ENCODE measurements at places on chromosomes 4 and X.

- DNase-seq: no peak
Observed at GRCh38 chr4:74367656-74368290, 2.8 kb downstream of the EREG start.

DNA sequence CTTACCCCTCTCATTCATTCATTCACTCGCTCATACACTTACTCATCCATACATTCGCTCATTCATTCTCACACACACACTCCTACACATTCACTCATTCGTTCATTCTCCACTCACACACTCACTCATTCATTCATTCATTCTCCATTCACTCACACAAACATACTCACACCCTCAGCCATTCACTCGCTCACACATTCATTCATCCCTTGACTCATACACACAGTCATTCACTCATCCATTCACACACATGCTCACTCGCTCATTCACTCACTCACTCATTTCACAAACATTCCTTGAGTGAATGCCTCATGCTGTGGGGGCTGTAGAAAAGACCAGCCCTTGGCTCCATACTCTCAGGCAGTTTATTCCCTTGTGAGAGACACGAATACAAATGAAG, 151.1 kb upstream of the MAMLD1 start:
- no peak for DNase-seq

GRCh38 chr4:123662827-123663226, 266.2 kb downstream of the SPRY1 start:
- DNase-seq: no peak

DNA sequence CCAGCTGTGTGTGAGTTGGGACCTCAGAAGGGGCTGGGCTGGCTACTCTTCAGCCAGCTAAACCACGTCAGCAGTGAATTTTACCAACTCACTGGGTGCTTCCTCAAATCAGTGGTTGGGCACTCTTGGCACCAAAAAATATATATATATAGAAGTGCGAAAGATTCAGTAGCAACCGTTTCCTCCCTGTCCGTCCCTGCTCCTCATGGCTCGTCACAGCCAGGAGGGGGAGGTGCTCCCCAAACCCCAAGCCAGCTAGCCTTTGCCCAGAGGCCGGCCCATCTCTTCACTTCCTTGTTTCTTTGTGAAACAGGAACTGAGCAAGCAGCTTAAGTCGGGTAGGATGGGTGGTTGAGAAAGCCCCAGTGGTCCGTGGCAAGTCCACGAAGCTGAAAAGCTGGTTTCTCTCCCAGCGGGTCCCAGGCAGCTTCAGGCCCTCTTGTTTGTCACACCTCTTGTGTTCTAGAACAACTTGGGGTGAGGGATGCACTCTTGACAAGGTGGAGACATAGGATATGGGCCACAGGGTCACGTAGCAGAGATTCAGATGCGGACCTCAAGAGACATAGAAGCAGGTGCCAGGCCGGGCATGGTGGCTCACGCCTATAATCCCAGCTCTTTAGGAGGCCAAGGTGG, 6.8 kb upstream of the SASH3 start:
- DNase-seq: no peak

DNA sequence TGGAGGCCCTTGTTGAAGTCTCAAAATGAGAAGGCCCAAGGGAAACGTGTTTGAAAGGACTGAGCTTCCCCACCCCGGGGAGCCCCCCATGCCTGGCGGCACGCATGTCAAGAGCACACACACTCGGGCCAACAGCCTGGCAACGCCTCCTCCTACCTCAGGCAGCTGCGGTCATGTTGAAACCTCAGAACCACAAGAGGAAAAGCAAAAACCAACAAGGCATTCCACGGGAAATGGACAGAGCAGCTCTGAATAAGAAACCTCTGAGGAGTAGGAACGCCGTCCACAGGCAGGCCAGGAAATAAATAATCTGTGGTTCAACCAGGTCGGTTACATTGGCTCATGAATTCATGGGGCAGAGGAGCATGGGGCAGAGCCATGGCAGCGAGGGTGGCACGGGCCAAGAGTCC, 95.7 kb upstream of the AFAP1 start:
- no peak for DNase-seq

GRCh38 chr4:1283711-1284110, 6.0 kb upstream of the MAEA start:
- DNase-seq: no peak

- DNase-seq: no peak
Observed at GRCh38 chr4:79613269-79613935, 205.4 kb upstream of the GK2 start.

GRCh38 chr4:112410364-112410763, 105.6 kb downstream of the NEUROG2 start:
- no peak for DNase-seq

DNA sequence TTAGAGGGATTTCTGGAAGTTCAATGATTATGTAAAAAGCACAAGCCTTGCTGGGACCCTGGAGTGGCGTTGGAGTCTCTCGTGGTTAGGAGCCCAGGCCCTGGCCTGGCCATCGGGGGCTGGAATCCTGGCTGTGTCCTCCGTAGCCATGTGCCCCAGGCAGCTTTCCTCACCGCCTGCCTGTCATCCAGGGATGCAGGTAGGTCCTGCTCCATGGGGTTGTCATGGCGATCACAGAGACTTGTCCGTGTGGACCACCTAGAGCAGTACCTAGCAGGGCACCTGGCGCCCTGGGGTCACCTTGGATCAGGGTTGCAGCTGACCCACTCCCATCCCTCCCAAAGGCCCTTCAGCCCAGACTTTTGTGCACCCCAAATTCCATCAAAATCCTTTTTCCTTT, 30.2 kb upstream of the WFS1 start:
- no peak for DNase-seq

DNA sequence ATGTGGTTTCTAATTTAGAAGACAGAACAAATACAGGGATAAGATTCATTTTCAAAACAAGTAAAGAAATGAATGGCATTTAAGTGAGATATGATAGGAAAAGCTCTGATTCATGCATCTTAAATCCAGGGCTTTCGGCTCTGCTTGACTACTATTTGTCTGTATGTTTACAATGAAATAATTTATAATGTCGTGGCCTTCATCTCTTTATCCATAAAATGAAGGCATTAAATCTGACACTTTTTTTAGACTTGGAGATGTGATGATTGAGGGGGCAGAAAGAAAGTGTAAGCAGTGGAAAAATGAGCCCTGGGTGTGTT, 115.7 kb upstream of the KIT start:
- DNase-seq: no peak

- DNase-seq: no peak
Observed at GRCh38 chr4:20046931-20047677, 204.6 kb upstream of the SLIT2 start.

DNA sequence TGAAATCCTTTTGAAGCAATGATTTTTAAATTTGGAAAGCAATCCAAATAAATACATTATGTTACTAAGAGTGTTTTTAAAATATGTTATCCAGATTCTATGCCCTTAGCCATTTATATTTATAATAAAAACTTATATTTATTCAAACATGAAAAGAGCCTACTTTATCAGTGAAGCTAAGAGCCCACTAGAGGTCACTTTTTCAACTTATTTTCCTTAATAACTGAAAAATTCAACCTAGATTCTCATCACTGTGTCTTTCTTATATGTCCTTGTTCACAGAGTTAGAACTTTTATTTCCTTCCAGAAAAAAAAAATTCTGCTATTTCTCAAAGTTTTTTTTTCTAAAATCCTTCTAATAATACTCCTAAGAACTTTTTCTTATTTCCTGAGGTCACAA, 23.9 kb downstream of the PRDM8 start:
- DNase-seq: no peak

DNA sequence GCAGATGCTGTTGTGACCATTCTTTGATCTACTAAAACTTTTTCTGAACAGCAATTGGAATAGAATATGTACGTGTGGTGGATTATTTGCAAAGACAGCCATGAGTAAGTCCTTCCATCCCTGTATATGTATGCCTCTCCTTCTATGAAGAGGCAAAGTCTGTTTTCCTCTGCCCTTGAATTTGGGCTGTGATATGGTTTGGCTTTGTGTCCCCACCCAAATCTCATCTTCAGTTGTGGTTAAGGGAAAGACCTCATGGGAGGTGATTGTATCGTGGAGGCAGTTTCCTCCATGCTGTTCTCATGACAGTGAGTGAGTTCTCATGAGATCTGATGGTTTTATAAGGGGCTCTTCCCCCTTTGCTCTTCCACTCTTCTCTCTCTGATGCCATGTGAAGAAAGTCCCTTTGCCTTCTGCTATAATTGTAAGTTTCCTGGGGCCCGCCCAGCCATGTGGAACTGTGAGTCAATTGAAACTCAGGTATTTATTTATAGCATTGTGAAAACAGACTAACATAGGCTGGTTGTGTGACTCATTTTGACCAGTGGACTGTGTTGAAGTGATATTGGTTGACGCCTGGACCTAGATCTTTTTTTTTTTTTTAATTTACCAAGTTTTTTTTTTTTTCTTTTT, 108.3 kb upstream of the CAMK2D start:
- DNase-seq: peak; percentile 38

- DNase-seq: no peak
Observed at GRCh38 chrX:31706466-31706865, 634.6 kb upstream of the FTHL17 start.

GRCh38 chr4:152171556-152171955, 364.3 kb downstream of the FBXW7 start:
- no peak for DNase-seq

GRCh38 chrX:20271730-20272129, 5.0 kb upstream of the RPS6KA3 start:
- DNase-seq: no peak

GRCh38 chr4:6147441-6147840, 52.9 kb downstream of the JAKMIP1 start:
- no peak for DNase-seq

- DNase-seq: no peak
Observed at GRCh38 chr4:112284662-112285411, 867 bp downstream of the TIFA start.

DNA sequence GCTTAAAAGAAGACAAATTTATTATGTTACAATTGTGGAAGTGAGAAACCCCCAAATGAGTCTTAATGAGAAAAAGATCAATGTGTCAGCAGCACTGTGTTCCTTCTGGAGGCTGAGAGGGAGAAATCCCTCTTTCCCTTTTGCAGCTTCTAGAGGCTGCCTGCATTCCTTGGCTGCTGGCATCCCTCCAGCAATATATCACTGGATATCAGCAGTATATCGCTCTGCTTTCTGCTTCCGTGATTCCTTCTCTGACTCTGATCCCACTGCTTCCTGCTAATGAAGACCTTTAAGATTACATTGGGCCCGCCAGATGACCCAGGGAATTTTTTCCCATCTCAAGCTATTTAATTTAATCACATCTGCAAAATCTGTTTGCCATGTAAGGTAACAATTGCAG, 1008.0 kb downstream of the RAPGEF2 start:
- DNase-seq: no peak

DNA sequence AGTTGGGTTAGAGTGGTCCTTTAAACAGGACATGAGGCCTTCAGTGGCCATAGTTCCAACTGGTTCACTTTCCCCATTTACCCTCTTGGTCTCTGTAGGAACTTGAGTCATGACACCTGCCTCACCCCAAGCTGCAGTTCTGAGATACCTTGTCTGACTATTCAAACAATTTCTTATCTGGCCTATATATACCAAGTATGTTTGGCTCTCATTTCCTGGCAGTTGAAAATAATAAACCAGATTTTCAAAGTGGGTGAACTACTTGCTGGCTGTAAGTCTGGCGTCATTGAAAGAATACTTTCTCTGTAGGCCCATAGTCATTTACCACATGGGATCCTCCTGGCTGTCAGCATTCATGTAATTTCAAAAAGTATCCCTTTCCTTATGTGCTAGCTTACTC, 228.8 kb downstream of the SHROOM3 start:
- DNase-seq: no peak

GRCh38 chr4:107131295-107131694, 95.2 kb upstream of the DKK2 start:
- DNase-seq: no peak

DNA sequence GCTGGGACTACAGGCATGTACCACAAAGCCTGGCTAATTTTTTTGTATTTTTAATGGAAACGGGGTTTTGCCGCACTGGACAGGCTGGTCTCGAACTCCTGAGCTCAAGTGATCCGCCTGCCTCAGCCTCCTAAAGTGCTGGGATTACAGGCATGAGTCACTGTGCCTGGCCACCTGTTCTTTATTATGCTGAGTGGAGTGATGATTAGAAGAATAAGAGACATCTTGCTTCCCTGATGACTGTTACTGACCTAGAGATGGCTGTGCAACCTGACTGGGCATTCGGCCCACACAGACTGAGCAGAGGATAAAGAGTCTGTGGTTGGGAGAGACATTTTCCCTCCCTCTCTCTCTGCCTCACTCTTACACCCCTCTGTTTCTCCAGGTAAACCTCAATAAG, 56.7 kb downstream of the SPINK2 start:
- DNase-seq: no peak

DNA sequence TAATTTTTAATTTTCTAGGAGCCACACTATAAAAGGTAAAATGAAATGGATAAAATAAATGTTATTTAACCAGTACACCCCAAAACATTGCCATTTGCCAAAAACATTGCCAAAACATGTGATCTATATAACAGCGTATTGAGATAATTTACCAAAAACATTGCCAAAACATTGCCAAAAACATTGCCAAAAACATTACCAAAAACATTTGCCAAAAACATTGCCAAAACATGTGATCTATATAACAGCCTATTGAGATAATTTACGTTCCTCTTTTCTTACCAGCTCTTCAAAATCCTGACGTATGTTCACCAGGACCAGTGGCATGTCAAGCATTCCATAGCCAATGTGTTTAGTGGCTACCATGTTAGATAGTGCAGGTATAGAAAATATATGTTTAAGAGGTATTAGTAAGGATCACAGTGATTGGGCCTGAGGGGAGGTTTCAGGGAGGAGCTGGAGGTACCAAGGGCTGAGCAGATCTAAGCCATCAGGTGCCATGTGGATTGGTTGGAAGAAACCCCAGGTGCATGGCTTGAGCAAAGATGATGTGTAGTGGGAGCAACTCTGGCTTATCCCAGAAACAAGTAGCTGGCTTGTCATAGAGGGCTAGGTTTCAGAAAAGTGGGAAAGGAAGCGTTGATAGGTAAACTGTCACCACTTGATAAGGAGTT, 42.6 kb downstream of the RAPGEF2 start:
- DNase-seq: no peak

DNA sequence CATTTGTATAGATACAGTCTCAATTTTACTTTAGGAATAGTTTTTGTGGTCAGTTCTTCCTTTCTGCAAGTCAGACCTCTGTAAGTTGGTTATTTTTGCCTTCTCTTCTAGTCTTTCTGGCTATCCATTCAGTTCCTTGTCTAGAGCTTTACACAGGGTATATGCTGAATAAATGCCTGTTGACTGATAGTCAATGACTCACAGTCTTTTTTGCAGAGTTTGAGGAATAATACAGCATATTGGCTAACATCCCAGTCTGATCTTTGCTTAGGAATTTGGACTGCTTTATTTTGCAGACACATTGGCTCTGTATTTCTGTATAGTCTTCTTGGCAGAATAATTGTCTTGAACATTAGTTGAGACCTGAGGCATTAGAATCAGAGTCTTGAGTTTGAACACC, 132.4 kb downstream of the MAGEC1 start:
- DNase-seq: no peak

DNA sequence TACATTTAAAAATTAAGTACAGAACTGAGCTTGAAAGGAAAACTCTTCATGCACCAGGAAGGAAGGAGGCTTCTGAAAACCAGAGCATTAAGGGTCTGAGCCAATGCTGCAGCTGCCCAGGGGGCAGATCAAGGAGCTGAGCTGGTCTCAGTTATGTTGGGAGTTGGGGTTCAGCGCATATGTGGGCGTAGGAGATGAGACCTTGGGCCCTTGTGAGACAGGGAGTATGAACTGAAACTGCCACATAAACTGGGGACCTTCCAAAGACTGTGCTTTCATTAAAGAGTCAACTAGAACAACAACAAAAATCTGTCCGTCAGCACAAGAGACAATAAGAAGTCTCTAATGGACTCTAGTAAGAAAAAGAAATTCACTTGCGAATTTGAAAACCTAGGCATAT, 226.9 kb downstream of the STK32B start:
- DNase-seq: no peak
